ENCODE measurements at places on chromosomes 11 and 22.

DNA sequence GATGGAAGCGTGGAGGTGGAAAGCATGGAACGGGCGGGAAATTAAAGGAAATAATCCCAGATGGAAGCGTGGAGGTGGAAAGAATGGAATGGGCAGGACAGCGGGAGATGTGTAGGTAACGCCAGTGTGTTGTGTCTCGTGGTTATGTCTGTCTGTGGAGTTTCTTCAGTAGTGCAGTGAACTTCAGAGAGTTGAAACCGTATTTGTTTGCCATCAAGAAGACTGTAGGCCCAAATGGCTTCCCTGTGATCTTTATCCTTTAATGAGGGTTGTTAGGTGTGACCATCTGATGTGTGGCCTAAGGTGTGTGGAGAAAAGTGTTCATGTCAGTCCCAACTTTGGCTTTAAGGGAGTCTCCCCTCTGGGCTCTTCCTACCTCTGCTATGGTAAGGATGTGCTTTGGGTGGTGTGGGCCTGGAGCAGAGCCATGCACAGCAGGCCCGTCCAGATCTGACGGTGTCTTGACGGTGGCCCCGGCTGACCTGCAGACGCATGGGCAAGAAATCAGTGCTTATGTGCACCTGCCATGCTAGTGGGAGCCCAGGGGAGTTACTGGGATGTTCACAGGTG is 39.6 kb downstream of the AP2A2 start:
- DNase-seq = no peak

DNA sequence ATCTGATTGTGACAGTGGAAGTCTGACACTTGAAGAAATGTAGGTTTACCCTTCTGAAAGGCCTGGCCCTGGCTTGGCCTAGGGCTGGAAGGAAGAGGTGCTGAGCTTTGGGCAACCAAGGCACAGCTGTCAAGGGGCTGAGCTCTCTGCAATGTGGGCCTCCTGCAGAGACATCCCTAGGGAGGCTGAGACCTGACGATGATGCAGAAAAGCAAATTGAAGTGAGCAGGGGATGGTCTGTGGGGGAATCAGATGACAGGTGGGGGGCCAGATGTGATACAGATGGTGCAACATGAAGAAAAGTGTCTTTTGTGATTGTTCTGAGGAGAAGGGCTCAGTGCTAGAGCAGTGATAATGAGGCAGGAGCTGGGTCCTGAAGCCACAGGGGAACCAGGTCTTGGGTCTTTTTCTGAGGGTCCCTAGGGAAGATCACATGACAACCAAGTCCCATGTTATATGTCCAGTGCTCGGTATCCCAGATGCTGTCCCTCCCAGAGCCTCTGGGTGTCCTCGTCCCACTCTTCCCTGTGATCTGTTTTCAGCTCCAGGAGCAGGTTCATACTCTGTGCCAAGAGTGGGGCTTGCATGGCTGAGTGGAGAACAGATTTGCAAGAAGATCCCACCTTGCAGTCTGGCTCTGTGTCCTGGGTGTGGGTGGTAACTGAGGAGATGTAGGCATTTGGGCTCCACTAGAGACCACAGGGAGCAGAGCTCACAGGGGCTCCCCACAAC is 79.9 kb upstream of the VPREB1 start:
- DNase-seq = no peak

DNA sequence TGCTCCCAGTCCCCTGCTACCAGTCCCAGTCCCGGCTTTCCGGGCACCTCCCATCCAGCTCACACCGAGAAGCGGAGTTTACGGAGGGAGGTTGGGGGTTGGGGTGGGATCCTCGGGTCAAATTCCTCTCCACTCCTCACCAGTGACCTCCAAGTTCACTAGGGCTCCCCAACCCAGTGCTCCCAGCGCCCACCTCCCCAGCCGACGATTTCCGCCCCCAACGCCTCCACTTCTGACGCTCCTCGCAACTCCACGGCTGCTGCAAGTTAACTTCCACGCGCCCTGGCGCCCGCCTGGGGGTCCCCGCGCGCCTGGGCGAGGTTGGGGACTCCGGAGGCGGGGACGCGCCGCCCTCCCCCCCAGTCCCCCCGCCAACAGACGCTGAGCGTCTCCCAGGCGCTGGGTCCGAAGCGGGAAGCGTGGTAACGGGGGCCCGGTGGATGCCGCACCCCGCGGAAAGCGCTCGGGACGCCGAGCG is 526 bp downstream of the TPST2 start:
- DNase-seq = peak; percentile 17

GRCh38 chr11:62965574-62965973 is 19.2 kb downstream of the SLC22A6 start:
- DNase-seq = no peak

- DNase-seq = no peak
Measured at GRCh38 chr11:120410622-120411380, 74.6 kb downstream of the ARHGEF12 start.

DNA sequence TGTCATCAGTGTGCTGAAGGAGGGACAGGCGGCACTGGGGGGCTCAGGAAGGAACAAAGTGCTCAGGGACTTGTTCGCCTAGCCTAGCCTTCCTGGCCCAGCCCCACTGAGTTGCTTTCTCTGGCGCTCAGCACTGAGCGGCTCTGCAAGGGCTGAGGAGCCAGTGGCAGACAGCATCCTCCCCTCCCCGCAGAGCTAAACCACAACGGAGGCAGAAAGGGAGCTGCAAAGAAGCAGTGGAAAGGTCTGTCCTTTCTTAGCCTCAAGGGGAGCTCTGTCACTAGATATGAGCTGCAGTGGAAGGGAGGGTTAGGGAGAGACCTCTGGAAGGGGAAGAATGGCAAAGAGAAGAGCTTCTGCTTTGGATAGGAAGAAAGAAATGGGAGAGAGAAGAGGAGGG is 89.7 kb upstream of the PHOX2A start:
- peak; percentile 69 for DNase-seq

DNA sequence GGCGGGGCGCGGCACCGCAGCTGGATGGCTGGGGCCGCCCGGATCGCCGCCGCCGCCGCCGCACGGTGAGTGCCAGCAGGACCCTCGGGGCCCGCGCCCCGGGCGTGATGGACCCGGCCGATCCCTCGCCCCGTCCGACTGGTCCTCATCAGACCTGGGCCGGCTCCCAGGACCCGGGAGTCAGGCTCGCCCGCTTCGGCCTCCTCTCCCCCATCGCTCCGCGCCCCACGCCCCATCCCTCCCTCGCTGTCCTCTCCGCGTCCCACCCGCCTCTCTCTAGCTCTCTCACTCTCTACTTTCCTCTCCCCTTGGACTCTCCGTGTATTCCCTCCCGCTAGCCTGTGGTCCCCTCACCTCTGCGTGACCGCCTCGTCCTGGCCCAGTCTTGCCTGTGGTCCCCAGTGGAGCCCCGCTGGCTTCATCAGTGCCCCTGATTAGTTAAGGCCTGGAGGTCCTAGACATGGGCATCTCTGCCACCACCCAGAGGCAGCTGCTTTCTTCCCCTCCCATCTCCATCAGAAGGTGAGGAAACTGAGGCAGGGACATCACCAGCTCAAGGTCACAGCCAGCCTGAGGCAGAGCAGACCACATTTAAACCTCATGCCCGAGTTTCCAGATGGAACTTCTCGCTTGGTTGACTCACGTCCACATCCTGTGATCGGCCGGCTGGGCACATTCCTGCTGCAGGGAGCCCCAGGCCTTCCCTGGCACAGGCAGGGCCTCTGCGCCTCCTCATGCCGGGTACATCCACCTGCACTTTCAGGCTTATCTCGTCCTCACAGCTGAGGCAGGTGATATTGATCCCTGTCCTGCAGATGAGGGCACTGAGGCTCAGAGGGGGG is 429 bp downstream of the SLC39A13 start:
- DNase-seq = peak; percentile 79

DNA sequence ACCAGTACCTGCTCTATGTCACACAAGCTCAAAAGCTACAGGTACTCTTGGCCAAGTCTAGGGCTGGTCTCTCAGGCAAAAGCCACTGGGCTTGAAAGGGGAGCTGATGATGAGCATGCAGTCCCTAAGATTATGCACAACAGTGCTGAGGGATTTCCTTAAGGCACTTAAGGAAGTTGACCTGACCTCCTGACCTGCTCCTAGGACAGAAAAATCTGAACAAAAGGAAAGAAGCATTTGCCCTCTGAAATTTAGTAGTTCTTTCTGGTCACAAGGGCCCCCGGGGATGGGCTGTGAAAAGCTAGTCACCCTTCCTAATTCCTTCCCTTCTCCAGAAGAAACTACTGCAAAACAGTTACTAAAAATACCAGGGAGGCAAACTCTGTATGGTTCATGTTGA is 83.6 kb upstream of the PHOX2A start:
- DNase-seq = no peak

DNA sequence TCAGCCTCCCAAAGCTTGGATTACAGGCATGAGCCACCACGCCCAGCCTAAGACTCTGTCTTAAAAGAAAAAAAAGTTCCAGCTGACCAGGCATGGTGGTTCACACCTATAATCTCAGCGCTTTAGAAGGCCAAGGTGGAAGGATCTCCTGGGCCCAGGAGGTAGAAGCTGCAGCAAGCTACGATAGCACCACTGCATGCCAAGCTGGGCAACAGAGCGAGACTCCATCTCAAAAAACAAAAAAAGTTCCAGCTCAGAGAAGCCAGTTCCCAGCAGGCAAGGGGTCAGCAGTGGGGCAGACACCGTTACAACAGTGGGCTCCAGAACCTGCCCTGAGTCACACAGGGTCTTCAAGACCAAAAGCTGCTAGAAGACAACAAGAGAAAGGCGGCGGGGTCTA is 3.3 kb downstream of the TMEM184B start:
- no peak for DNase-seq

- no peak for DNase-seq
Measured at GRCh38 chr11:40819230-40819629, 640.2 kb downstream of the LRRC4C start.

DNA sequence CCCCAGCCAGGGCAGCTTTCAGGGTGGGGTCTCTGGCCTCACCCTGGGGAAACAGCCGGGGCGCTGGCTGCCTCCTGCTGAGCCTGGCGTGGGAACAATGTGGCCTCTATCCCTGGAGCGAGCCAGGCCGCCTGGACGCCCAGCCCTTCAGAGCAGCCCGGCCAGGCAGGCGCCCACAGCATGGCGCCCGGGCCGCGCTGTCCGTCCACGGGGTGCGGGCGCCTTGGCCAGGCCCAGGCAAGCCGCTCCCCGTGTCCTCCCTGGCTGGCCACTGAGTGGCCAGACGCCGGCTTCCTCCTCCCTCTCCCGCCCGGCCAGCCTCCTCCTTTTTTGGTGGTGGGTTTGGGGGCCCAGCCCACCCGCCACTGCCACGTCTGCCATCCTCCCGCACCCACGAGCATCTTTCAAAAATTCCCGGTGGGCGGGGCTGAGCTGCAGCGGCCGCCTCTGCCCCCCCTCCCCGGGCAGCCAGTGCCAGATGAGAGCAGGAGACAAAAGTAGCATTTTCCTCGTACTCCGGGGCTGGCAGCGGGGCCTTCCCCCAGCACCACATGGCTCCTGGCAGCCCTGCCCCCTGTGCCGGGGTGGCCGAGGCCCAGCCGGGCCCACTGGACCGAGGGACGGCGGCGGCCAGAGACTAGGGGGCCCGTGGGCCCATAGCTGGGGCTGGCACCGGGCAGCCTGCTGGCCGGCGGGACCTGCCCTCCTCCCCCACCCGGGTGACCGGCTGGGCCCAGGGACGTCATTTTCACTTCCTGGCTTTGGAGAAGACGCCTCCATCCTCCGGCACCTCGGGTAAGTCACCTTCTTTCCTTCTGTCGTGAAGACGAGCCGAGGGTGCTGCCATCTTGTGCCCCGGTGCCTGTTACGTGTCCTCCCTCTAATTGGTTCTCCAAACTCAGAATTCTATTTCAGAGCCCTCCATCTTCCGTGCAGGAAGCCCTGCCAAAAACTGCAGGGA is 70.2 kb upstream of the PPARA start:
- DNase-seq = no peak

GRCh38 chr11:86513138-86513537 is 138.5 kb downstream of the CCDC81 start:
- DNase-seq = no peak

GRCh38 chr11:119382101-119382500 is 611 bp upstream of the USP2 start:
- no peak for DNase-seq

DNA sequence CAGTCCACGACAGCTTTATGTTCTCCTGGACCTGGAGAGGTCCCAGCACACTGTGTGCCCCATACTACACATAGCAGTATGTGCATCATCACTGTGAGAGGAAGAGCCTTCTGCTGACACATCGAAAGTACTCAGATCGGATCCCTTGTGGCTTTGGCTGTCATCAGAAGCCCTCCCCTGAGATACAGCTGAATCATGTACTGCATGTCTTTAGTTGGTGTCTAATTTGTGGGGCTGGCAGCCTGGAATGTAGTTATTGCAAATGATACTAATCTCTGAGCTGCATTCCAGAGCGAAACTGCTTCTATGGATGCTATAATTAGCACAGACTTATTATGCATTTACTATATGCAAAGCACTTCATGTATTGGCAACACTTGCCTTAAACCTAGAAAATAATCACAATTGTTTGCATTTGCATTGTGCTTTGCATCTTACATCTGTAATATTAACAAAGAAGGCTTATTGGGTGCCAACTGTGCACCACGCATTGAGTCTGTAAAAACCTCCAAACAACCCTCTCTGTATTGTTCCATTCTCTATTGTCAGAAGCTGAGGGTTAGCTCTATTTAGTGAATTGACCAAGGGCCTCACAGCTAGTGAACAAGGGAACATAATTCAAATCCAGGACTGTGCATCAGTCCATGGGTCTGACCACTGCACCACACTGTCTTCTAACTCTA is 89.2 kb upstream of the CRTAM start:
- DNase-seq = peak; percentile 97

DNA sequence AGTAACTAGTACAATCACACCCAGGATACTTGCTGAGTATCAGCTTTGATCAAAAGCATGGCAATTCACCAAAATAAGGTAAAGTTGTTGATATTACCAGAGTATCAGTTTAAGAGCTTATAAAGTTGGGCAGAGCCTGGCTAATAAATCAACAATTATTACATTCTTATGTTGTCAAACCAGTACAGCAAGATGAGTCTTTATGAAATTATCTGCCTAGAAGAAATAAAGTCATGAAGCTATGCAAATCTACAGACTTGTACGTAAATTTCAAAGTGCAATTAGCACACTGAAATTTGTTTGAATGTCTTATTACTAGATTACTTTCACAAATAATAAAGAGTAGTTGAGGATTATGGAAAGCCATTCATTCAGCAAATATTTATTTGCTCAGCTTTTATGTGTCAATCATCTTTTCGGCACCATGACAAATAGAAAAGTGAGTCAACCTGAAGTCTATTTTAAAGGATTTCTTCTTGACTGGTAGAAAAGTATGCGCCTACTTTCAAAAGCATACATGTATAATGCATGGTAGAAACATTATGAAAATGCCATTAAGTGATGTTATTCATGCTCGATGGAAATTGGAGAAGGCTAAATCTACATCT is 5.0 kb upstream of the ANO3 start:
- DNase-seq = no peak

- no peak for DNase-seq
Measured at GRCh38 chr11:13314676-13315394, 37.2 kb downstream of the BMAL1 start.

GRCh38 chr11:47533690-47534151 is 19.2 kb downstream of the CELF1 start:
- peak; percentile 82 for DNase-seq
